ENCODE measurements at places on chromosomes 4 and X.

GRCh38 chr4:127196655-127197352, 436.0 kb upstream of the INTU start:
- no peak for DNase-seq

DNA sequence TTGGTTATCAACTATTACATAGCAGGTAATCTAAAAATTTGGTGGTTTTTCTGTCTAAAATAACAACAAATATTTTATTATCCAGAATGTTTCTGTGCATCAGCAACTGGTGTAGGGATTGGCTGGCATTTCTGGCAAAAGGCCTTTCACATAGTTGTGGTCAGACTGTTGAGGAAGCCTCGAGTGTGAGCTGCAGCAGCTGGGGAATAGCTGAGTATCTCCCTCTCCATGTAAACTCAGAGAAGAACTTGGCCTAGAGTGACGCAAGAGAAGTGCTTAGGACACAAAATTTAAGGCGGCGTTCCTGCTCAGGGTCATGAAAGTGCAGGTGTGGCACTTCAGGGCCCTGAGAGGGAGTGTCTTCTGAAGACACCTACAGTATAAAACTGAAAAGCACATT, 558.9 kb downstream of the SPOCK3 start:
- DNase-seq, result no peak

GRCh38 chr4:37890801-37891259, at the start of gene TBC1D1:
Gene TBC1D1 (plus strand): TSS chr4:37891084. CDS start chr4:37902096, 11,012 bp downstream.
- DNase-seq, result peak; percentile 51

- DNase-seq, result peak; percentile 54
These were observed 37.0 kb upstream of the ZBTB33 start for GRCh38 chrX:120213438-120214265.

DNA sequence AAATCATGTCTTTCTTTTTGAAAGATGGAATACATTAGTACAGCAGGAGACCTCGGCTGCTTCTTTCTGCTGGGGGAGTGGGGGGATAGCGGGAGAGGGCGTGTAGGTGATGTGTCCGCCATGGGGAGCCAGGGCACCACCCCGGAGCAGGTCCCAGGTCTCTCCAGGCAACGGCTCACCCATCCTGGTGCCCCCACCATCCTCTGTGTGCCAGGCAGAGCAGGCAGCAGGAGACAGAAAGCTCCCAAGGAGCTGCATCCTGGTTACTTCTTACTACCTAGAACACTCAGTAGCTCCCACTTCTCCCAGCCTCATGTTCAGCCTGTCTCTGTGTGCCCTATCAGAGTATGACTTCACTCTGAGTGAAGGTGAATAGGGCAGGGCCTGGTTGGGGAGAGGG, 23.6 kb downstream of the TNIP2 start:
- no peak for DNase-seq

DNA sequence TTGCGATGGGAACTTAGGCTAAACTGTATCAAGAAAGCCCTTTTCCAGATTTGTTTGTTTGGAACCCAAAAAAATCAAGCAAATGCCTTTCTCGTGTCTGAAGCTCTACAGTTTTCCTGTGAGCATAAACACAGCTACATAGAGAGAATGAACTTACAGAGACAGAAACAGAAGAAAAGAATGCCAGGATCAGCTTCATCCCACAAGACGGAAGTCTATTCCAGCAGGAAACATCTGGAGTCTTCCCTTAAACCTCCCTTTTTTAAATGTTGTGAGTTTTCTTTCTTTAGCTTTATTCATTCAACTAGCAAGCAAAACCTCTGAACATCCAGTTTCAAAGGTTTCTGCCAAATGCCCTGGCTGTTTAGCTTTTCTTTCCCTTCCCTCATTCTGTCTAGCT, 32.6 kb upstream of the ZFP42 start:
- DNase-seq, result no peak

DNA sequence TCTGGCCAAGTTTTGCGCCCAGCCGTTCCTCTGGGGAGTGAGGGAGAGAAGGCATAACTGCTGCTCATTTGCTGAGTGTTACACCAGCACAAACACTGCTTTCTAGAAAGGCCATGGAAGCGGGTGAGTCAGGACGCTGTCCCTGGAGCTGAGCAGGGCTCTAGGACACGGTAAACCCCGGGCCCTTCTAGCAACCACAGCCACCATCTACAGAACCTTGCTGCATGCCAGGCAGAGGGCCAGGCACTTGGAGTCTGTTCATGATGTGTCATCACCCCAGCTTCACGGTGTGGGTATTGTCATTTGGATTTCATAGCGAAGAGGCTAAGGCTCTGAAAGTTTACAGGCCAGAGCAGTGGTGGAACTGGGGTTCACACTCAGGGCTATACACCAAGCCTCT, 31.8 kb upstream of the C4orf50 start:
- DNase-seq, result no peak

DNA sequence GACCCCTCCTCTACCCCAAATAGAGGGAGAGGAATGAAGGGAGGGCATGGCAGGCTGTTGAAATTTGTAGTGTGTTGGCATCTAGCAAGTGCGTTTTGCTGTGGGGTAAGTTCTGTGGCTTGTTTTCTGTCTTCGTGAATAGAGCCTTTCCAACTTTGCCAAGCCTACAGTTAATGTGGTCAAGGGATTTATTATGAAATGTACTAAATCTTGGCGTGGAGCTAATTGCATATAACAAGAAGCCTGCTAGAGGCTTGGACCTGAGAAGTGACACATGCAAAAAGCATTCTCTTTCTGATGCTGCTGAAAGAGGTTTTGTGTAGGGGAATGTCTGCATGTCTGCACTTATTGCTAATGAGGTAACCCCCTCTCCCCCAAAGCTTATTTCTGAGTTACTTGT, 132.2 kb downstream of the BMPR1B start:
- DNase-seq, result no peak

GRCh38 chrX:10922159-10922558, 189.0 kb upstream of the HCCS start:
- DNase-seq, result no peak

GRCh38 chrX:9882669-9883446, 84.3 kb upstream of the CLDN34 start:
- no peak for DNase-seq

DNA sequence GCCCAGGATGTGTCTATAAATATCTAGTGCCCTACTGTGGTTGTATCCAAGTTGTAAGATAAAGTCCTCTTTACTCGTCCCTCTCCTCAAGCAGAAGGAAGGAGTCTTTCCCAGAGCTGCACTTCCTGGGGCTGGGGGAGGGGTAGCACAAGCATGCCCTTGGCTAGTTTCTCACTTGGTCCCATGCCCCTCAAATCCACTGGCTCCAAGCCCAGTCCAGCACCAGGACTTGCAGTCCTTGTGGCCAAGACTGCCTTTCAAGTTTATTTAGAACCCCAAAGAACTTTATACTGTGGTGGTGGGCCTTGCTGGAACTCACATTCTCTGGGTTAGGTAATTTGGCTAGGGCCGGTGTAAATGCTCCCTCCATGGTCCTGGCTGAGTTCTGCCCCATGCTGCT, 43.2 kb upstream of the SLC10A4 start:
- DNase-seq, result no peak

GRCh38 chr4:52192721-52193135, 141.6 kb downstream of the SPATA18 start:
- no peak for DNase-seq

GRCh38 chr4:86935853-86936733, 1.3 kb downstream of the AFF1 start:
- DNase-seq, result peak; percentile 79

Measured in activated CD8-positive, alpha-beta memory T cell treated with anti-CD3 and anti-CD28 coated beads, Interleukin-2, amount 50 U/mL, for 4 hours (primary cell).